ENCODE measurements at places on chromosomes 12 and 14.

- peak; percentile 68 for DNase-seq
These were observed 1.1 kb upstream of the LRP1 start for GRCh38 chr12:57127101-57127725.

- no peak for DNase-seq
These were observed 50.5 kb downstream of the ADIPOR2 start for GRCh38 chr12:1741154-1741949.

- DNase-seq: no peak
These were observed 1177.6 kb downstream of the GALC start for GRCh38 chr14:86815341-86815740.

DNA sequence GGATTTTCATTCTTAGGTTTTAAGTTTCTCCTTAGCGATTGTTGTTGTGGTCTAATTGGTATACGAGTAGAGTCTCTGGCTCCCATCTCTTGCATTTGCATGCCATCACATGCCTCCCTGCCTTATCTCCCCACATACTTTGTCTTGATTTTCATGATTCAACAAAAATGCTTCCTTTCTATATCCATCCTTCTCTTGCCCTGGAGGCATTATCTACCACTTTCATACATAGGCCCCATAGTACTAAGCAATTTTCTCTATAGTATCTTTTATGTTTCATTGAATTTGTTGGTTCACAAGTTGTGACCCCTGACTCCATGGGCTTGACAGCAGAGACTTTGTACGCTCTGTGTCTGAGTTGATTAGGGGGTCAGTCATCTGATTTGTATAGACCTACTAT is 226.1 kb downstream of the ACSS3 start:
- DNase-seq: no peak

GRCh38 chr12:26735249-26735639 is 97.8 kb downstream of the ITPR2 start:
- DNase-seq: no peak

DNA sequence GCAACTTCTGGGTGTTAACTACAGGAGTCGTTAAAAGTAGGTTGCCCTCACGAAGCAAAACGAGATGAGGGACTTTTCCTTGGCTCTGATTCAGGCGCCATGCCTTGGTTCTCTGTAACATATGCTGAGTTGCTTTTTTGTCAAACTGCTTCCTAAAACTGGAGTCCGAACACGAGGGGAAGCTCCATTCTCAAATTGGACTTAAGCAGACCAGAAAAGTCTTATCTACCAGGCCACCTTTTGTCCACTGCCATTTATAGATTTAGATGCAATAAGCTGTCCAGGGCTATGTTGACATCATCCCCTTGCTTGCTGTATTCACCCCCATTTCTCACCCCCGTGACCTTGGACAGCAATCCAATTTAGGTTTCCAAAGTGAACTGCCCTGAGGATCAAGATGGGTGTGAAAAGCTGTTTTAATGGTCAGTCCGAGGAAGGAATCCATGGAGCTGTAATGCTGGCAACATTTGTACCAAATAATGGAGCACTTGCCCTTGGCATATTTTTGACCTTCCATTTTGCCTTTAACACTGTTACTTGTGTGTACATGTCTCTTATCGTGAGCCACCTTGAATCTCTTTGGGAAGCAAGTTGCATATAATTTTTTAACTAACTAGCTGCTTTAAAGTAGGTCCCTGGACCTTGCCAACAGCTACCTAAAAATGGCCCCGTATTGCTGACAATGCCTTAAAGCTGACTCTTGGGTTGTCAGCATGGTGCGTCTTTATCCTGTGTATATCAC is 298.1 kb downstream of the EGLN3 start:
- no peak for DNase-seq

GRCh38 chr14:39230416-39231035 is 3.2 kb upstream of the MIA2 start:
- no peak for DNase-seq

DNA sequence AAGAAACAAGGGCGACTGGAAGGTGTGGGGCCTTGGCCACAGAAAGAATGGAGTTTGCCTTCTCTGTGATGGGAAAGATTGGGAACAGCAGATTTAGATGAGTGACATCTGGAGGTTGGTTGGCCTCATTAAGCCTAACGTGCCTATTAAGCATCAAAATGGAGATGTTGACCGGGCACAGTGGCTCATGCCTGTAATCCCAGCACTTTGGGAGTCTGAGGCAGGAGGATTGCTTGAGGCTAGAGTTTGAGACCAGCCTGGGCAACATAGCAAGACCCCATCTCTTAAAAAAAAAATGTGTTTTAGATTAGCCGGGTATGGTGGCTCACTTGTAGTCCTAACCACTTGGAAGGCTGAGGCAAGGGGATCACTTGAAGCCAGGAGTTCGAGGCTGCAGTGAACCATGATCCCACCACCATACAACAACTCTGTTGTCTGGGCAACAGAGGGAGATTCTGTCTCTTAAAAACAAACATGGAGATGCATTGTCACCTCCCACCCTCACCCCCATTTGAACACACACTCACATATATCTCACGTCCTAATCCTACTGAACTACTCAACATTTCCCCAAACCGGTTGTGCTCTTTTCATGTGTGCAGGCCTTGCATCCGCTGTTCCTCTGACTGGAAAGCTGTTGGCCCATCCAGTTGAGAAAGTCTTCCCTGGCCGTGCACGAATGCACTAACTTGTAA is 172.1 kb downstream of the ETV6 start:
- DNase-seq: no peak

GRCh38 chr12:34377243-34378035 is 355.1 kb downstream of the ALG10 start:
- DNase-seq: no peak

- DNase-seq: peak; percentile 49
These were observed 62.4 kb upstream of the PLBD1 start for GRCh38 chr12:14629832-14630710.

DNA sequence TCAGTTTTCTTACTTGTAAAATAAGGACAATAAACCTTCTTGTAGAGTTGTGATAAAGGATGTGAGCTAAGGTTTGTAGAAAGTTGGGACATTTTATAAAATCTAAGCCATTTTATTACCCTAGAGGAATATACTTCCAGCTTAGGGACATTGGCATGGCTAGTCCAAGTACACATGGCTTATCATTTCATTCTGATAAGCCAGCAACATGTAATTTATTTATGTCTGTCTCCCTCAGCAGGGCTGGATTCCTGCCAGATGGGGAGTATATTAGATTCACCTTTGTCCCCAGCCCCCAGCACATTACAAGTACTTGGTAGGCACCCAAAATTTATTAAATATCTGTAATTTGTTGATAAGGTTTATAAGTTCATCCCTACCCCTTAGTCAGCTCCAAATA is 6.3 kb upstream of the ATG14 start:
- DNase-seq: no peak

DNA sequence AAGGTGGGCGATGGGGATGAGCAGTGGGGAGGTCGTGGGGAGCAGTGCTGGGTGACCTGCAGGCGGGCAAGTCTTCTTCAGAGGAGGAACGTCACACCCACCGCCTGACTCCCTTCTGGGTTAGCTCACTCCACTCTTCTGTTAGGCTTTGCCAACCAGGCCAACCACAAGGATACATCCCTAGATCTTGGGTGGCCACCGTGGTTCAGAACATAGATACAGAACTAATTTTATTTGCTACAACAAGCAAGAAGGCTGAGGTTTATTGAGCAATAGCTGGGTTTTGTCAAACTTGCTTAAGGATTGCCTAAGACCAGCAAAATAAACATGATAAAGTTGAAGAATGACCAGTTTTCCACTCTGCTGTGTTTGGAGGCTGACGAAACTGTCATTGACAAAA is 109.4 kb downstream of the DACT1 start:
- no peak for DNase-seq

DNA sequence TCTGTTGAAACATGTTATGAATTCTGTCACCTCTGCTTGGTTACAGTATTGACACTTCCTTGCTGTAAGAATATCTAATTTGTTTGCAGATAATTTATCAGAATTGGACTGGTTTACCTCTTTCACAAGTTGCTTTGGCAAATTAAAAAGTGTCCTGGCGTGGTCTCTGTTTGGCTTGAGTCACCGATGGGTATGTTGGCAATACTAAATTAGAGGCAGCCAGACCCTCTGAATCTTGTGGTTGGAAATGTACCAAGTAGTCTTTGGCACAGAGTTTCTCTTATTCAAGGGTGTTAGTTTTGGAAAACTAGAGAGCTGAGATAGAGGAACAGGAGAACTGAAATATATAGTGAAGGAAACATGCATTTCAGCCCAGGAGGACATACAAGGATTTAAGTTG is 521.1 kb upstream of the MGAT4C start:
- no peak for DNase-seq

DNA sequence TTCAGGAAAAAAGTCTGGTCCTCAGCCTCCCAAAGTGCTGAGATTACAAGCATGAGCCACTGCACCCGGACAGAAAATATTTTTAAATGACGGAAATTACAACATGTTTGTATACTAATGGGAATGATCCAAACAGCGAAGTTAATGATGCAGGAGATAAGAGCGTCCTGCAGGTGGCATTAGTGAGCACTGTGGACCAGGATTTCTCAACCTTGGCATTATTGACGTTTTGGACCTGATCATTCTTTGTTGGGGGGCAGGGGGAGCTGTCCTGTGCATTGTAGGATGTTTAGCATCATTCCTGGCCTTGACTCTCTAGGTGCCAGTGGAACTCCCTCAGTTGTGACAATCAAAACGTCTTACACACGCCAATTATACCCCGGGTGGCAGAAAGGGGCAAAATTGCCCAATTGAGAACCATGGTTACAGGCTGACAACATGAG is 34.1 kb downstream of the SCFD1 start:
- DNase-seq: peak; percentile 5

DNA sequence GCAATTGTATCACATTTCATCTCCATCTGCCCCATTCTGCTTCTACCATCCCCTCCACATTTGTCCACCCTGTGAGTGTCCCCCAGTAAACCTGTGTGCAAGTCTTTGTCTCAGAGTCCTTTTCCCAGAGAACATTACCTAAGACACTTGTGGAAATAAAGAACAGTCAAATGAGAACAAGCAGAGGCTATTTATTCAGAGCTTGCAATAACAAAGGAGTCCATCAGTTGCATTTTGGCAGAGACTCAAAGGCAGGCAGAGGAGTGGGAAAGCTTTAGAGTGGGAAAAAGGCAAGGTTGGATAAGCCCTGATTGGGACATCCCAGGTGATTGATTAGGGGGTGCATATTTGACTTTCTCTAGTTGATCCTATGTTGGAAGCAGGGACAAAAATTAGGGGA is 18.2 kb upstream of the PPFIBP1 start:
- DNase-seq: no peak

- DNase-seq: no peak
These were observed 21.3 kb upstream of the RFLNA start for GRCh38 chr12:124273630-124274029.

DNA sequence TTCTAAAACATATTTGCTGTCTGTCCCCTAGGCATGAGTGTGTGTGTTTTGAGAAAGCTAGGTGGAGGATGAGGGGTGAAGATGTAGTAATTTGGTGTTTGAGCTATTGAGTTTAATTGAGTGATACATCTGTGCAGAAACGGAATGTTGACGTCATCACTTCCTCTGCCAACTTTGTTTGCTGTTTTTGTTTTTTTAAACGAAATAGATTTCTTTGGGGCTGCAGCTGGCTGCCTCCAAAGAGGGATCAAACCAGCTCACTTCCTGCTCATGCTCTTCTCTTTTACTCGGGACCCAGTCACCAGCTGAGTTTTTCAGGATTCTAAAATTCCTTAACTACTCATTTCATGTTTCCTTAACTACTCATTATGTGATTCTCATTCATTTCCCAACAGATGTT is 19.5 kb upstream of the CRACR2A start:
- DNase-seq: no peak

GRCh38 chr14:81402123-81402495 is 2.0 kb upstream of the STON2 start:
- DNase-seq: no peak

DNA sequence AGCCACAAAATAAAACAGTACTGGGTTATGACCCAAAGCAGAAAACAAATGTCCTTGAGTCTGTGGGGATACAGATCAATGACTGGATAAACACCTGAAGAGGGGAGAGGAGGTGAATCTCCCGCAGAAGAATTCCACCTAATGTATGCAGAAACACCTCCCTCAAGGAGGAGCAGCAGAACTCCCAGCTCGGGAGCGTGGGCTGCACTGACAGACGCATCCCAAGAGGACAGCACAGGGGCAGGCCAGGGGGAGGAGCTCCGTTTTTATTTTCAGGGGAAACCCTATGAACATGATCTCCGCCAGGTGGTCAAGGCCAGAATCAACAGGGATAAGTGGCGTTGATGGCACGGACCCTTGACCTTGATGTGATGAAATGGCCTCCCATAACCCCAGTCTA is 41.8 kb upstream of the PPP2R5C start:
- DNase-seq: no peak

DNA sequence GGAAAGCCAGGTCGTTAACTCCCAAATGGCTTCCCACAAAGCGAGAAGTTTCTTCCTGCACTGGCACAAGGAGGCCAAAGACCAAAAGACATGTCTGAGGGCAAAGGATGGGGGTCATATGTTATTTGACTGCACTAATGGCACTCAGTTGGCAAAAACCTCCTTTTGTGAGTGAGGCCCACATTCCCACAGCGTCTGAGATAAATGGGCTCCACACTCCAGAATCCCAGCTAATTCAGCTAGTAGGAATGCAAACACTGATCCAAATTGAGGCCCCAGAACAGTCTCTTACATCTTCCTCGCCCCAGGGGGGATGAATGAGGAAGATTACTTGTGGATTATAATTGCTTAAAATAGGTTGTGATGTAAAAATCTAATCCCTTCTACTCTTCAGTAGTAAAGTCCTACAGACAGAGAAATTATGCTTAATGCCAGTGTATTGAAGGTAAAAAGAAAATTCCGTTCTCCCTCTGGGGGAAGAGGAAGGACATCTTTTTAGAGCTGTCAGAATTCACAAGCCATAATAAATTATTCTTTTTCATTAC is 86.4 kb upstream of the PIWIL1 start:
- DNase-seq: no peak

DNA sequence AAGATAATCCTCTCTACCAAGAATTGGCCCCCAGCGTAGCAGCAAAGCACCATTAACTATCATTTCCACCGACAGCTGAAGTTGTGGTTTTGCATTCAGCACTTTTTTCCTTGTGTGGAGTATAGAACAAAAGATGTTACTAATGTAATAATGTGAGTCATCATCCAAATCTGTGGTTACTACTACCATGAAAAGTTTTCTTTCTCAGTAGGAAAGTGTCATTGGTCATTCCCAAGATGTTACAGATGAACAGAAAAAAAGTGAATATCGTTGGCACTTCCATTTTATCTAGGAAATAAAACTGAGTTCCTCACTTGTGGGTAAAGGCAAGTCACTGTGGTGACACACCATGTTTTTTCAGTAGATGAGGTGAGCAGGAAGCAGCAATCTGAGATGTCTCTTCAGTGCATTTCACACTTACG is 30.3 kb upstream of the IFNG start:
- peak; percentile 45 for DNase-seq

- DNase-seq: no peak
These were observed 23.9 kb downstream of the DUSP6 start for GRCh38 chr12:89328151-89329030.
